ENCODE measurements at places on chromosomes 7 and 10.

GRCh38 chr10:62046522-62047227 is 145.2 kb downstream of the ARID5B start:
- DNase-seq = no peak

- no peak for DNase-seq
These were observed 38.7 kb downstream of the DENND11 start for GRCh38 chr7:141663081-141663849.

- DNase-seq = no peak
These were observed 675 bp downstream of the IL6 start for GRCh38 chr7:22727714-22728035.

DNA sequence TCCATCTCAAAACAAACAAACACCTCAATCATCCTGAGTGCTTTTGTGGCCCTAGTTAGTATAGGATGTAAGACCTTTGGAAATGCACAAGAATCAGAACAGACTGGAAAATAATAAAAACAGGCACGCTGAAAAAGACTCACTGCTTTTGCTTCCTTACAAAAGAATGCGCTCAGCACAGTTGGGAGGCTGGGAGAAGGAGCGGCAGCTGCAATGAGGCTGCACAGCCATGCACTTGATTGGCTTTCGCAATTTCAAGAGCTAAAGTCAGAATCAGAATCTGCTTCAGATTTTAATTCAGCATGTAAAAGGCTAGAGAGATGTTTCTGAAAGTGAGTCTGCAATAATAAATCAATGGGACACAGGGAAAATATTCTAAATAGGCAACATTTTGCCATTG is 97.2 kb downstream of the FRMD4A start:
- DNase-seq = no peak

DNA sequence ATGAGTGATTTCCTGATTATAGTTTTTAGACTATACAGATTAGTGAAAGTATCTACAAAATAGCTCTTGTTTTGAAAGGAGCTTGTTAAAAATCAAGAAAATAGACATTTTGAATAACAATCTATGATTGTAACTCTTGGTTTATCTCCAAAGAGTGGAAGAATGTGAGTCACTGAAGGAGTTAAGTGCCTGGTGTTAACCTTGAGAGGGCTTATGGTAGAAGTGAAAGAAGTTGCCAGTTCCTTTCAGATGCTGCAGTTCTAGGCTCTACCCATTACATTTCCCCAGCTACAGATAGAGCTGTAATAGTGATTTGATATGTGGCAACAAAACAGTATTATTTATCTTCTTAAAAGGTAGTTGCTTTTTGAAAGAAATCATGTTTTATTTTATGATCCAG is 12.7 kb downstream of the NRBF2 start:
- no peak for DNase-seq

DNA sequence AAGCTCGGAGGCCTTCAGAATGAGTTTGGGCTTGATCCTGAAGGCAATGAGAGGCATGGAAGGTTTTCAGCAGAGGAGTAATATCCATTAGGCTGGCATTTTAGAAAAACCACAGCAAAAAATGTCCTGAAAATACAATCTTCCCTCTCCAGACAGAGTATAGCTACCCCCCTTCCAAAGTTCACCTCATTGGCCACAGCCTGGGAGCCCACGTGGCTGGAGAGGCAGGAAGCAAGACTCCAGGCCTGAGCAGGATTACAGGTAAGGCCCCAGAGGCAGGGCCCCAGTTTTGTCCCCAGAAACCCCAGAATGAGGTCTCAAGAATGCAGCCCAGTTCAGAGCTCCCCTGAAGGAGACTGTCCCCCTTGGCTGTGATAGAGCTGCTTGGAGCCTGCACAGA is 5.3 kb downstream of the PNLIPRP1 start:
- DNase-seq = no peak

GRCh38 chr10:21614000-21614399 is 80.0 kb downstream of the MLLT10 start:
- no peak for DNase-seq

DNA sequence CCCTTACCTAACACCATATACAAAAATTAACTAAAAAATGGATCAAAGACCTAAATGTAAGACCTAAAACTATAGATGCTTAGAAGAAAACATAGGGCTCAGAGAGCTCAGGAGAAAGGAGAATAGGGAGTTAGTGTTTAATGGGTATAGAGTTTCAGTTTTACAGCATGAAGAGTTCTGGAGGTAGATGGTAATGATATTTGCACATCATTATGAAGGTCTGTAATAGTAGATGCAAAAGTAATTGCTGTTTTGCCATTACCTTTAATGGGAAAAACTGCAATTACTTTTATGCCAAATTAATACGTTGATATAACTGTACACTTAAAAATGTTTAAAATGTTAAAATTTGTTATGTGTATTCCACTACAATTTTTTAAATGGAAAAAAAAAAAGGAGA is 39.2 kb upstream of the NANOS1 start:
- no peak for DNase-seq

DNA sequence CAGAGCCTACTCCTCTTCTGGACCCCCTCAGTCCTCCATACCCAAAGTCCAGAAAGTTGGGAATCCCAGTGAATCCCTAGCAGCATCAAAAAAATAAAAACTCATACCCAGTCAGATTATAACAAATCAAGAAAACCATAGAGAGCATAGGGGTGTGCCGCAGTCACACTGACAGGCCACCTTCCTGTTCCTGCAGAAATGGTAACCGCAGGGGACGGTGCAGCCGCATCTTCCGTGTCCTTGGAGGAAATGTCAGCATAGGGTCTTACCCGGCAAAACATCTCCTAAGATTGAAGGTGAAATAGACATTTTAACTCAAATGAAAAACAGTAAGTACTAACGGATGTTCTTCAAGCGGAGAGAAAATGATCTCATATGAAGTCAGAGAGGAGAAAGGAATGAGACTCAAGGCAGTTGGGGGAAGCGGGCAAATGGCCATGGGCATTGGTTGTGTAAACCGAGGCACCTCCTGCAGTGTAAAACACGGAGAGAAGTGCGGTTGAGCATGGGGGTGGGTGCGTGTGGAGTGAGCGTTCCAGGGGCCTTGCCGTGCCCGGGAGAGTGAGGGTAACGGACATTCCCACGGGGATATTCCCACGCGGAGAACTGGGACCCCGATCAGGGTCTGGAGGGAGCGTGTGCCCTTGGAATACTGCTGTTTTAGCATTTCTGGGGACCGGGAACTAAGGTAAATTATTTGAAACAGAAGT is 110.8 kb downstream of the NKX6-2 start:
- DNase-seq = no peak

GRCh38 chr10:31467791-31468535 is 148.9 kb downstream of the ZEB1 start:
- peak; percentile 70 for DNase-seq

- DNase-seq = no peak
These were observed 145.4 kb downstream of the NEURL1 start for GRCh38 chr10:103638948-103639347.

DNA sequence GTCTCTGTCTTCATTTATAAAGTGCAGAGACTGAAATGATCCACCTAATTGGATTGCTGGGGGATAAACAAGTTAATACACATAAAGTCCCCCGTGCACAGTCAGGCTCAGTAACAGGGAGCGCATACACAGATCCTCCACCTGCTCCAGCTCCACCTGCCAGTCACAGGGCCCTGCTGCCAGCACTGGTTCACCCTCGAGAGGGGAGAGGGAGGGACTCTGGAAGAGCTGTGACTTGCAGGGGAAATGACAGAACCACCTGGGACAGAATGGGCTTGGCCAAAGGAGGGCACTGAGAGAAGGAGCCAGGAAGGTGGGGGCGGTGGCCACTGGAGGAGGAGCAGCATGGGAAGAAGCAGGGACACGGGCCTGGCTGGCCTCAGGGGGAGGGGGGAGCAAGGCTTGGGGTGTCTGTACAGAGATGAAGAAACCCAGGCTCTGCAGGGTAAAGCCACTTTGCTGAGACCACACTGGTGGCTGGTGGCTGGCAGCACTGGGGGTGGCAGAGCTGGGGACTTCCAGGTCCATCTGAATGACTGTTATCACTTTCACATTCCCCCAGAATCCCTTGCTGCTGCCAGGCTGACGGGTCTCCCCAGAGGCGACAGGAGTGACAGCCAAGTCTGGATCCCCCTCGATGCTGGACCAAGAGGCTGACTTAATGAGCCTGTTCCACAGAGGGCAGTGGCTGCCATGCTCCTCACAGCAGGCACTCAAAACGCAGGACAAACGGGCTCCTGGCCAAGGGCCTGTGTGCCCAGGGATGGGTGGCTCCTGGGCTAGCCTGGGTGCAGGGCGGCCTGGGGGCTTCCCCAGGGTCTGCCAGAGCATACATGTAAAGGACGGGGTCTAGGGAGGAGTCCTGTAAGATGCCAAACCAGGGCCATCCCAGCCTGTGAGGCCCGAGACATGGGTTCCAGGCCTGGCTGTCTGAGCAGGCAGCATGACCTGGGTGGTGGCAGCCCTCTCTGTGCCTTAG is 151.1 kb downstream of the SH3PXD2A start:
- DNase-seq = no peak

DNA sequence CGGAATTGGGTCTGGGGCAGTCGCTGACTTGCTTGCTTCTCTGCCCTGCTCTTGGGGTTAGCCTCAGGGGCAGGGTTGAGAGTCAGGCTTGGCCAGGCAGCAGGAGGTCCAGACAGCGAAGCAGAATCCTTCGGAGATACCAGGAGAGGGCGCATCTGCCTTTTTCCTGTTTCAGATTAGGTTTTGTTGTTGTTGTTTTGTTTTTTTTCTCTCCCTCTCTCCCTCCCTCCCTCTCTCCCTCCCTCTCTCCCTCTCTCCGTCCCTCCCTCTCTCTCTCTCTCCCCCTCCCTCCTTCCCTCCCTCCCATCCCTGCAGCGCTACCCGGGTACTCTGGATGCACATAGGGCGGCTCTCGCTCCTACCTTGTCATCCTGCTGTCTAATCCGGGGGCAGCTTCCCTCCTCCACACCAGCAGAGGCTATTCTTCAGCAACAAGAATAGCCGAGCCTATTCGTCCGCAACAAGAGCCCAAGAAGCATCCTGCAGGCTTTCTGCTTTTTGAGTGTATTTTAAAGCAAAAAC is 758 bp upstream of the OPTN start:
- peak; percentile 76 for DNase-seq

DNA sequence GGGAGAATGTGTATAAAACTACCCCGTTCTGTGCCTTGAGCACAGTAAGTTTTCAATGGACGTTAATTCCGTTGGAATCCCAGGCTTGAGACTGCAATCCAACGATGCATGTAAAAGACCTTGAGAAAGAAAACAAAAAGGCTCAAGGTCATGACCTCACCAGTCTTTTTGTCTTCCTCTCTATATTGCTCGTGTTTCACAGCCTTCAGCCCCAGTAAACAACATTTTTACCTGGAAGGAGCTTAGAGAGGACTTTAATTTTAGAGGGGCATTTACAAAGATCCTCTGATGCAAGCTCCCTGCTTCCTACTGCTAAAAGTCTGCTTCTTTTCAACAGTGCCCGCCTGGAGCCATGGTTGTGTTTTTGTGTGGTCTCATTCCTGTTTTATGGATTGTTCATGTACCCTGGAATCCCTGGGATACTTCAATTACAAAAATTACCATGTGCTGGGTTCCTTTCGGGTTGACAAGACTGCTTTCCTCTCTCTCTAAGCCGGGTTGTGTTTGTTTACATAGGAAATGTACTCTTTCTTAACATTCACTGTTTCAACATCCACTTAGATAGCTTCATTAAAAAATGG is 320.1 kb upstream of the NFE2L3 start:
- DNase-seq = no peak

GRCh38 chr7:151425670-151426440 is 14.1 kb downstream of the CRYGN start:
- no peak for DNase-seq
